ENCODE measurements at places on chromosomes 2 and 18.

DNA sequence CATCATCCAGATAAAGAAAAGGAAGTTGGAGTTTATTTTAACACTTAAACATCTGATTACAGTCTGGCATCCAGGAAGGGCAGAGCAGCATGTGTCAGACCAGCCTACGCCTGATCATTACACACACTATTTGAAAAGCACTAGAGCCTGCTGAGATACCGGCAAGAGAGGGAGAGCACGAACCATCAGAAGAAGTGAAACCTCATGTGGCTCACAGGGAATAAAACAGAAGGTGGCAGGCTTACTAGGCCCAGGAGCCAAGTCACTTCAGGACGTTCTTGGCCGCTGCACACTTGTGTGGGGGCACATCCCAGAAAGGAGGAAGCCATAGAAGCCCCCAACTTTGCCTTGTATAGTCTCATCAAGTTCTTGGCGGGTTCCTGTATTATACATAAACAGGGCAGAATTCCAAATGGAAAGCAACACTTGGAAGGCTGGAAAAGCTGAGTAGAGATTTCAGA lies 105.5 kb downstream of the UGGT1 start:
- no peak for DNase-seq

- DNase-seq: no peak
Measured at GRCh38 chr2:74429487-74430451, 8.2 kb downstream of the WDR54 start.

DNA sequence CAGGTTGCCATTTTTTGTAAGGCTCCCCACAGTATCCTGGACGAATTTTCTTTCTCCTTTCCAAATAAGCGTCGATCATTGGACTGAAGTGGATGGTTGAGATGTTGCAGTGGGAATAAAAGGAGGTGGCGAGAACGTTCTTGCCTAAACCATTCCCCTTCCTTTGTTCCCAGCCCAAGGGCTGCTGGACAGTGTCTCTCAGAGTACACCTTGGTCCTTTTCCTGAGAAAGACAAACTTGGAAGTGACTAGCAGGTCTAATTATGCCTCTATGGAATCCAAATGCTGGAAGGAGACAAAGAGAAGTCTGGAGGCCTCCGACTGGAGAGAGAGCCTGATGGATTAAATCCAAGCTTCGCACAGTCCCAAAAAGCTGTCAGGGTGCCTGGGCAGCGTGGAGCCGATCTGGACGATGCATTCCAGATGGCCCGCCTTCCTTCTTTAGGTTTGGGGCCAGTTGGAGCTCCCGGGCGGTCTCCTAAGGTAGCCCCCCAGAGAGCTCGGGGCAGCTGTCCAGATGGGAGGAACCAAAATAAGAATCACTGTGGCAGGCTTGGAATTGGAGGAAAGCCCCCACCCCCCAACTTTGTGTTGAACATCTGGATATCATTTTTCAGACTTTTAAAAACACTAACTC lies 186.8 kb downstream of the TMEM247 start:
- no peak for DNase-seq

DNA sequence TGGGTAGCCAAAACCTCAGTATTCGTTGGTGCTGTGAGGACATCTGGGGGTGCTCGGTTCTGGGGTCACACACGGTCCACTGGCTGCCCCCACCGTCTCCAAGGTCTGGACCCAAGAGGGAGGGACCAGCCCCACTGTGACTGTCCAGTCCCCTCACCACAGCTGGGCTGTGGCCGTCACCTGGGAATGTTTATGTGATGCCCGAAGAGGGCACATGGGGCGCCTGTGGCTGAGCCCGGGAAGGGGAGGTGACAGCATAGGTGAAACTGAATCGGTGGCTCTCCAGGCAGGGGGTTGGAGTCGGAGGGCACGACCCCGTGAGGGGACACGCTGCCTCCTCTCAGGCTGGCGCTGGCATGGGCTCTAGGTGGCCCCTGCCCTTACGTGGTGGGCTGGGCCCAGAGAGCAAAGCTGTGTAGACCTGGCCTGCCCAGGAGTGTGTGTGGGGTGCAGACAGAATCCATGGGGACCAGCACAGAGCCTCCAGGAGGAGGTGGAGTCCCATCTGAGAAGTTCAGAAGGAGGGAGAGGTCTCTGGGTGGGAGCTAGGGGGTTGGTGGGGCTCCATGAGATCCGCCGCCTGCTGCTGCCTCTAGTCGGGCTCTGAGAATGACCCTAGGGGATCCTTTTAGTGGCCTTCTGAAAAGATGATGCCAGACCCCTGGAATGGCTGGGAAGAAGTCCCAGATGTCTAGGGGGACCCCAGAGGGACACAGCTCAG lies 1.8 kb downstream of the BOK start:
- no peak for DNase-seq

DNA sequence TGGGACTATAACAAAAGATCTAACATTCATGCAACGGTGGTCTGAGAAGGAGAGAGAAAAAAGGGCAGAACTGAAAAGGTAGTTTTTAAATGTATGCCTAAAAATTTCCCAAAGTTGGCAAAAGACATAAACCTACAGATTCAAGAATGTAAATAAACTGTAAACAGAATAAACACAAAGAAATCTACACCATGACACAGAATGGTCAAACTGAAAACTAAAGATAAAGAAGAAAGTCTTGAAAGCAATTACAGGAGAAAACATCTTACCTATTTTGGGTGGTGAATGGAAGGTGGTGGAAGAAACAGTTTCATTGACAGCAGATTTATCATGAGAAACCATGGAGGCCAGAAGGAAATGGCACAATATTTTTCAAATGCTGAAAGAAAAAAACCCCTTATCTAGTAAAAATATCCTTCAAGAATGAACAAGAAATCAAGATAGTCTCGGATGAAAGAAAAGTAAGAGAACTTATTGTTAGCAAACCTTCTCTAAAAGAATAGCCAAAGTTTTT lies 35.6 kb upstream of the ZNF397 start:
- no peak for DNase-seq

DNA sequence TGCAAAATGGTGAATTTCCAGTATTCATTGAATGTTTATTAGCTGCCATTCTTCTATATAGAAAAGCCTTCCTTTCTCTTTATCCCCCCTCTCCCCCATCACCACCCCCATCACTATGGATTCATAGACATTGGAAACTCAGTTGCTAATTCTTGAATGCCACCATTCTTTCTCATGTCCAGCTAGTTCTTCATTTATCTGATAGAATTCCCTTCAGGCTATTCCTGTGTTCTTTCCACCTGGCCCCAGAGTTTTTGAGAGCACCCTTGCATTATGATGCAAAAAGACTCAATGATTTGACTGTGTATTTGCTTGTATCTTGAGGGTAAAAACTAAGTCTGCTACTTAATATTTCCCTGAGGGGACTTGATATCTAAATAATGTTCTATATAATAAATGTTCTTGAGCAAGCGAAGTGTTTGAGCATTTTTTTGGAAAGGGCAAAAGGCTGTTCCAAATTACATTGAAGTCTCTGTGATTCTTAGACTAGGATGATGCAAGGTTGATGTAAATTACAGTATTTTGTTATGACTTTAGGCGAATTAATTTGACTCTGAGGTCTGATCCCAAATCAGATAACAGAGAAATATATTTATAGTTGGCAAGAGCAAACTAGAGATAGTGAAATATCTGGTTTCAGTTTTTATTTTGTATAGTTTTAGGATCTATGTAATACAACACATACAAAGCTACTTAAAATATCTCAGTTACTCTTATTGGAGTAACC lies 18.8 kb upstream of the SOS1 start:
- DNase-seq: no peak

- no peak for DNase-seq
Measured at GRCh38 chr2:30269771-30270145, 38.4 kb downstream of the LBH start.

DNA sequence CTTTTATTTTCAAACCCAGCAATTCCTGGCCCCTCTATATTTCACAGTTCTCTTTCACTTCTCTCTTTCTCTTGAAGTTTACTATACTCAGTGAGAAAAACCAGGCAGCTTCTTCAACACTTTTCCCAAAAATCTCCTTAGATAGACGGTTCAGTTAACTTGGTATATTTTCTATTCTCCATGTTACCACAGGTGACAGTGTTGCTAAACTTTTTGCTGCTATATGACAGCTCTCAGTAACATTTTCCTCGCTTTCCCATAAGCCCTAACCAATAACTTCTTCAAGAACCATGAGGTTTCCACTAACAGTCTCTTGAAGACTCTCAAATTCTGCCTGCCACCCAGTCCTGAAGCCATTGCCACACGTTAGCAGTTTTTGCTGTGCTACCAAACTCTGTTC lies 45.8 kb downstream of the CYBRD1 start:
- no peak for DNase-seq

- DNase-seq: no peak
Measured at GRCh38 chr18:62605685-62606084, 82.9 kb downstream of the ZCCHC2 start.

- DNase-seq: no peak
Measured at GRCh38 chr2:160963957-160964356, 196.3 kb upstream of the TANK start.

GRCh38 chr2:171406044-171406443 lies 27.7 kb downstream of the METTL8 start:
- DNase-seq: no peak

GRCh38 chr2:211144078-211144477 lies 587.7 kb downstream of the CPS1 start:
- no peak for DNase-seq

GRCh38 chr2:206831442-206831995 lies 66.1 kb downstream of the FASTKD2 start:
- no peak for DNase-seq

DNA sequence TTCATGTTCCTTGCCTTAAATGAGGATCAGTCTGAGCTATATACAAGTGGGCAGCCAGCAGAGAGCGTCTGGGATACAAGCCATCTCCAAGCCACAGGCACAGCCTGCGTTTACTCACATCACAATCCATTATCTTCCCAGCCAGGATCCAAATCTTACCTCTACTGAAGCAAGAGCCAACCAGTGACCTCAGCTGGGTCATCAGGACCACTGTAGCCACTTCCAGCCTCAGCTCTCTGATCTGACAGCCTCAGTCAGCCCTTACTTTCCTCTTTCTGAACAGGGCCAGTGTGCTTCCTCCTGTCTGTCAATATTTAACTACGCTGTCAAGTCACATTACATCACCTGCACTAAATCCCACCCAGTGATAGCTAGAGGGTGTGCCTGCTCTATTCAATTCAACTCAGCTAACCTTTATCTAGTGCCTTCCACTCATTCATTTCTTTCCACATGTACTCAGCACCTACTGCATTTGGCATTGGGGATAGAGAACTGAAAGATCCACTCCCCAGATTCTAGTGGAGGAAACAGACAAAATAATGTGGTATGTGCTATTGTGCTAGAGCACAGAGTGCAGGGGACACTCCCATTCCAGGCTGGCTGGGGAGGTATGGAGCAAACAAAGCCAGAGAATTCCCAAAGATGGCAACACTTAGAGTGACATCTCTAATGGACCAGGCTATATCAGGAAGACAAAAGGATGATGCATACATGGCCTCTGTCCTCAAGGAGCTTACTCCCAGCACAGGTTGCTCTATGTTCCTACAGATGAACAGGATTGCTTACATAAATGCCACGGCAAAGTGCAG lies 146.5 kb downstream of the NCKAP5 start:
- DNase-seq: no peak

- DNase-seq: no peak
Measured at GRCh38 chr2:46386763-46387162, 89.6 kb downstream of the EPAS1 start.

DNA sequence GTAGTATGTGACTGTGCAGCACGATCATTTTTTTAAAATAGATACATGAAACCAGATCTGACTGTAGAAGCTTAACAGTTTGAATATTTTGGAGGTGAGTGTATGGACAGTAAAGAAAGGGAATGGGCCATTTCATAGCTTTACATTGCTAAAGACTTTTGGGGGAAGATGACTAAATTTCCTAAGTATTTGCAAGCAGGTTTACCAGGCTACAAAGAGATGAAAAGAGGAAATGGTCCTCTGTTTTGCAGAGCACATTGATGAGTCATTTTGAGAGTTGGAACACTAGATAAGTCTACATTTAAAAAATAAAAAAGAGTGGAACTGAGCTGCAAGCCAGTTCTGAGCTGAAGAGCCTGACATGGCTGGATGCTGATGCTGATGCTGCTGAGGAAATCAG lies 115.7 kb upstream of the LRATD1 start:
- no peak for DNase-seq

DNA sequence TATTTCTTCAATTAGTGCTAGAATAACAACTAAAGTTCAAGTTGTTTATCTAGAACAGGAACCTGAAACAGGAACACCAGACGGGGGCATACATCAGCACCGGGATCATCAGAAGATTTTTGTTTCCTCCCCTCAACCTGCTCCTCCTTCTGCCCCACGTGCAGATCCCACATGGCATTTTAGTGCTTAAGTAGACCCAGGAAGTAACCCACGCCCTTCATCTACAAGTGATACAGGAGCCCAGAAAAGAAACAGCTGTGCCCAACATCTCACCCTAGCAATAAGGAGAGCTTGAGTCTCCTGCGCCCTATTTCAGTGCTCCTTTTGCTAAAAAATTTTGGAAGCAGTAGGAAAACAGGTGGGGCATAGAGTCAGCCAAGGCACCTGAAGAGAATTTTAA lies 5.2 kb downstream of the ZNF385B start:
- DNase-seq: no peak

DNA sequence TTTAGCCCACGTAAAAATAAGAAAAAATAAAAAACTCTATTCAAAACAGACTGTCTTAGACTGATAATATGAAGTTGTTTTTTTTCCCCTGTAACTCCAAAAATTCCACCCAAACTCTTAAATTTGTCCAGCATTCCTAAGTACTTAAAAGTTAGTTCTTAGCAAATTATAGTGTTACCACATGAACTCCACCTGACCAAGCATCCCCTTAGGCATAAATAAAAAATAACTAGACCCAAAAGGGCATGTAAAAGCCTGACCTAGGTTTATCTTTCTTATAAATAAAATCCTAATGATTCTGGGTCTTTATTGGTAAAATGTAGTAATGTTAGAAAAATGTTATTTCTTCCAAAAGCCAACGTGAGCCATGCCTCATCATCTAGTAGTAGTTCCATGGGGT lies 54.3 kb downstream of the TTC21B start:
- DNase-seq: no peak

GRCh38 chr18:59056706-59057492 lies 82.8 kb upstream of the SEC11C start:
- peak; percentile 50 for DNase-seq

DNA sequence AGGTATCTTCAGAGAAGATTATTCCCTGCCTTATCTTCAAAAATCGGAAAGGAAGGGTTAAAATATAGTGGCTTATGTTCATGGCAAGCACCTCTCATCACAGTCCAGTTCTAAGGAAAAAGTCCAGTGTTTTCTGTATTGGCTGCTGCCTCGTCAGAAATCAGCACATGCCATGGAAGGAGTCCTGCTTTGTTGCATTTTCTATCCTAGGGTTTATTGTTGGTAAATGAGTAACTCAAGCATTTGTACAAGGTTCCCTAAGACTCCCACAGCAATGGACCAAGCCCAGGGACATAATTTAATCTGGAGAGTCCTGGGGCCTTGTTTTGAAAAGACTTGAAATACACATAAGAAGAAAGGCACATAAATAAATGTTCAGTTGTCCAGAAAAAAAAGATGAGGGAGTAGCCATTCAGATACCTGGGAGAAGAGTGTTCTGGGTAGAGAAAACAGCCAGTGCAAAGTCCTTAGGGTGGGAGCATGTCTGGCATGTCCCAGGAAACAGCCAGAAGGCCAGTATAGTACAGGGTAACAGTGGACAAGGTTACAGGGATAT lies 26.4 kb downstream of the NBEAL1 start:
- DNase-seq: no peak

All from CD4-positive, alpha-beta T cell treated with Interleukin-10 for 1 hour (primary cell).